CD4-positive, alpha-beta memory T cell (primary cell): ENCODE measurements at places on chromosomes 3 and 15.

GRCh38 chr3:191030491-191030890, 168.0 kb upstream of the GMNC start:
- no peak for DNase-seq

DNA sequence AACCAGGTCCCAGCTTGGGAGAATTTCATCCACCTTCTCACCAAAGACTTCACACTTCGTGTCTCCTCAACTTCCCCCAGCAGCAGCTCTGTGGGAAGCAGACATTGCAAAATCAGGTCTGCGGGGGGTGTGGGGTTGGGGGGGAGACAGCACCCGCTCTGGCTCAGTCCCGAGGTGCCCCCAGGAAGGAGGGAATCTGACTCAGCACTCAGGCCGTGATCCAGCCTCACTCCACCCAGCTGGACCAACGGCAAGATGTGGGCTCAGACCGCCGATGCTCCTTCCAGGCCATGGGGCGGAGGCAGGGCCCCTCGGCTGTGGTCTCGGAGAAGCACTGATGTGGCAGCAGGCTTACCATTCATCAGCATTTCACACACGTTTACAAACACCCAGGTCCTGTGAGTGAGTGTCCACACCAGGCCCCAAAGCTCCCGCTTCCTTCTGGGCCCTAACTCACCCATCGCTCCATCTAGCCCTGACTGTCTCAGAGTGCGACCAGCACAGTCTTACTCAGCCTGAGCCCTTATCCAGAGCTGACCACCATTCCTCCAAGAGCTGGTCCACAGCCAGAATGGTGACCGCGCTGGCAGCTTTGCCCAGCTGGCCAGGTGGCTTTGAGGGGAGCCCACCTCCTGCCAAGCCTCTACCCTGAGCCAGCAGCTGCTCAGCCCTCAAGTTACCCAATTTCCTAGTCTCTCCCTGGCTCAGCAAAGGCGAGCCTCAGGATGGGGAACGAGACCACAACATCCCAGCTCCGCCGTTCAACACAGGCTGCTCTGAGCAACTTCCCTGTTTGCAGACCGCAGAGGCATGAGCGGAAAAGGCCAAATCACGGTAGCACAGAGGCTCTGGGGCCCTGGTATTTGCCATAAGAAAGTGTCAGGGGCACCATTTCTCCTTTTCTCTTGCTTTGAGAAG, 3.3 kb downstream of the STAB1 start:
- DNase-seq, result no peak

DNA sequence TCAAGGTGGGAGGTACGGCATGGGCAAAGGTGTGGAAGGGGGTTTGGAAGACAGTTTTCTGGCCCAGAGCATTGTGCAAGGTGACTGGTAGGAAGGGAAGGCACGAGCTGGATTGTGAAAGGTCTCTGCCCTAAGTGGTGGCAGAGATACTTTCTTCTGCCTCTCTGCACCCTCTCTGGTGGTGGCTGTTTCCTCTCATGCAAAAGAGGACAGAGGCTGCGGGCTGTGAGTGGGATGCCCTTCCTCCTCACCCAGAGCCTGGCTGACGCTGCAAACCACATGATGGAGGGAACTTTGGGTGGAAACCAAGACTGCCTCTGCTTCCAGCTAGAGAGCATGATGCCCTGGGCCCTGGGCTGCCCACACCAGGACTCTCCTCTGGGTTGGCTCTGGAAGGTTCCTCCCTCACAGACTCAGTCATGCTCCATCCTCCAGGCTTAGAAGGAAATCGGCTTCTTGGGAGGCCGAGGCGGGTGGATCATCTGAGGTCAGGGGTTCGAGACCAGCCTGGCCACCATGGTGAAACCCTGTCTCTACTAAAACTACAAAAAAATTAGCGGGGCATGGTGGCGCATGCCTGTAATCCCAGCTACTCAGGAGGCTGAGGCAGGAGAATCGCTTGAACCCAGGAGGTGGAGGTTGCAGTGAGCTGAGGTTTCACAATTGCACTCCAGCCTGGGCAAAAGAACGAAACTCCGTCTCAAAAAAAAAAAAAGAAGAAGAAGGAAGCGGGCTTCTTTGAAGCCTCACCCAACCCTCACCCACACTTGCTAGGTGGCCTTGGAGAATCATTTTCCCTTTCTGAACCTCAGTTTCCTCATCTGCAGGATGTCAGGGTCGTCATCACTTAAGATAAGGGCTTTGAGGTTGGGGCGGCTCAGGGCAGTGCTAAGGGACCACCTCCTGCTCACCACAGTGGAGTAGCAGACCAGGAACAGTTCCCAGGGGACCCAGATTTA, 8.3 kb downstream of the PSTPIP1 start:
- DNase-seq, result peak; percentile 75

GRCh38 chr3:71062037-71062932, 521.2 kb downstream of the FOXP1 start:
- DNase-seq, result no peak

DNA sequence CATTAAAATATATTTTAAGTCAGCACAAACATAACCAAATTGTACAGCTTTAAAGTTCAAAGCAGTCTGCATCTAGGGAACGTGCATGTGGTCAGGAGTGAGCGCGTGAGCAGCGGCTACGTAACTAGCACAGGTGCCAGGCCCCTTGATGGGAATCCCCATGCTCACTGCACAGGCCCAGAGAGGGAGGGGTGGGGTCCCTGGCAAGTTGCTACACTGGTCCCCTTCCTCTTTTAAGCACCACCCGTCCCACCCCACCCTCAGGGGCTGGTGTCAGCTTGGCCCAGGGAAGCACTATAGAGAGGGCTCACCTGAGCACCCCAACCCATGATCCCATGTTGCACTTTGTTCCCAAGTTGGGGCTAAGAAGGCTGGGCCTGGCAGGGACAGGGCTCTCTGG, 835 bp upstream of the GMPPB start:
- DNase-seq, result peak; percentile 62

- DNase-seq, result no peak
Observed at GRCh38 chr15:84611631-84612030, 10.8 kb downstream of the ZSCAN2 start.

DNA sequence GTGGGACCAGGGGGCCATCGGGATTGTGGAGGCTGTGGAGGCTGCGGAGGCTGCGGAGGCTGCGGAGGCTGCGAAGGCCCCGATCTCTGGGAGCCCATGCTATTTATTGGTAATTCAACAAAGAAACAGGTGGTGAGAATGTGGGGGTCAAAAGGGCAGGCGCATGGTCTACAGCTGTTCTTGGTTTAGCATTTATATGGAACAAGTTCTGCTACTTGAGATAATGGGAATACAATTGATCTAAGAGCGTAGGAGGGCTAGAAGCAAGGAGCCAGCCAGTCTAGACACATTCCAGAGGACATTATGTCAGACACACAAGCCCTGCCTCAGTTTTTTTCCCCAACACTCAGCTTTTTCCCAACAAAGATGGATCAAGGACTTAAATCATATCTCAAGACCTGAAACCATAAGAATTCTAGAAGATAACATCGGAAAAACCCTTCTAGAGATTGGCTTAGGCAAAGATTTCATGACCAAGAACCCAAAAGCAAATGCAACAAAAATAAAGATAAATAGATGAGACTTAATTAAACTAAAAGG, 20.1 kb downstream of the C3orf80 start:
- no peak for DNase-seq

DNA sequence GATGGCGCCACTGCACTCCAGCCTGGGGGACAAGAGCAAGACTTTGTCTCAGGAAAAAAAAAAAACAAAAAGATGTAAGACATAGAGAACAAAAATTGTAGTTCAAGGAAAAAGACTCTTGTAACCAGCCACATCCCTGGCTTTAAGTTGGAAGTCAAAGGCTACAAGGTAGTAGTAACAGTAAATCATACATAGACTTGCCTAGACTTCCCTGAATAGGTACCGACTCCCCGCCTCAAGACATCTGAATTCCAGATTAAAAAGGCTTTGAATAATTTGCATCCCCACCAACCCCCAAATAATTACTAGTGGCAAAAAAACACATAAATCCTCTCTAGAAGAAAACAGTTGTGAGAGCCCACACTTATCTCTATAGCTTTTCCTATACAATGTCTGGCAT, 55.6 kb downstream of the INO80 start:
- DNase-seq, result no peak

- no peak for DNase-seq
Observed at GRCh38 chr3:5798809-5799208, 611.3 kb downstream of the EDEM1 start.

DNA sequence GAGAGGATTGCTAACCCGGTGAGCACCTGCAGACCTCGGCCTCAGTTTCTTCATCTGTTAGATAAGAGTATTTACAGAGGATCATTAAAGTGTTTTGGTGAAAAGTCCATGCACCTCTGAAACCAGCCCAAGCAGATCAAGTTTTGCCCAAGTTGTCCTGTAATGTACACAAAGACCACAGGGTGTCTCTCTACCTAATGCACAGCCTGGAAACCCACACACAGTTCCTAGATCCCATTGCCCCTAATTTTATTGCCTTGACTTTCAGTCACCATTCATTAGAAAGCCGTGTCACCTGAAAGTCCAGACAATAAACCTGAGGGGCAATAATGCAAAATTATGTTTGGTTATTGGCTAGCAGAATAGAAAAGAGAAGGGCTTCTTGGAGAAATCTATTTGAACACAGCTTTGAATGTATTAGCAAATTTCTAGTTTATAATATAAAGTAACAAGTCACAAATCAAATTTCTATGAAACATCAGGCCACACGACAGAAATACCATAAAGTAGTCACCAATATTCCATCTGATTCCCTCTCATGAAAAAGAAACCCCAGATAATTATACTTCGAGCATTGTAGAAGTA, 161.3 kb upstream of the SLC2A2 start:
- peak; percentile 25 for DNase-seq

- DNase-seq, result no peak
Observed at GRCh38 chr3:100971798-100972197, 21.4 kb downstream of the ABI3BP start.

DNA sequence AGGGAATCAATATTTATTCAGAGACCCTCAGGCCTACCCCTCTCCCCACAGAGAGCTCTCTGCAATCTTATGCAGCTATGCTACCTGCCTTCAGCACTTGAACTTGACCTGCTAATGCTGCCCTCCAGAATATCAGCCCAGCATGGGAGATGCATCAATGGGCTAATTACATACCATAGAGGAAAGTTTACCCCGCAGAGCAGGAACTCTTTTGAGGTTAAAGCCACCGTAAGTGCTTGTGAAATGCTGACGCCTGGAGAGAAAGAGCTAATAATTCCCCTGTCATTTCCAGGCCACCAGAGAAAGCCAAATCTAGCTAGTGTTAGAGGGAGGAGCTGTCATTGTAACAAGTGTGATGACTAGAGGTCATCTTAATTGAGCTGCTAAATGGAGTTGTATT, 127.5 kb downstream of the CHST2 start:
- DNase-seq, result no peak

DNA sequence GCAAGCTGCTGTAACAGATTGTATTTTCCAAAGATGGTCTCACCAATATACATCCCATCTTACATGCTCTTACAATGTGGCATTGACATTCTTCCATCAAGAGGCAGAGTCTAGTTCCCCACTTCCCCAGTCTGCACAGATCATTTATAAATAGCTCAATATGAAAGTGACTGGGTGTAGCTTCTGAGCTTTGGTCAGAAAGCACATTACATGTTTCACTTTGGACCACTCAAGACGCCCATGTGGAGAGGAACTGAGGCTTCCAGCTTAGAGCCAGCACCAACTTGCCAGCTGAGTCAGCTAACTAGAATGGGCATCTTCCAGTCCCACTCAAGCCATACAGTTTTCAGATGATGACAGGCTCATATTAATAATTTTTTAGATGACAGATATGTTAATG, 45.5 kb downstream of the GREM1 start:
- no peak for DNase-seq

- DNase-seq, result no peak
Observed at GRCh38 chr15:75532413-75533250, 46.5 kb downstream of the PTPN9 start.

DNA sequence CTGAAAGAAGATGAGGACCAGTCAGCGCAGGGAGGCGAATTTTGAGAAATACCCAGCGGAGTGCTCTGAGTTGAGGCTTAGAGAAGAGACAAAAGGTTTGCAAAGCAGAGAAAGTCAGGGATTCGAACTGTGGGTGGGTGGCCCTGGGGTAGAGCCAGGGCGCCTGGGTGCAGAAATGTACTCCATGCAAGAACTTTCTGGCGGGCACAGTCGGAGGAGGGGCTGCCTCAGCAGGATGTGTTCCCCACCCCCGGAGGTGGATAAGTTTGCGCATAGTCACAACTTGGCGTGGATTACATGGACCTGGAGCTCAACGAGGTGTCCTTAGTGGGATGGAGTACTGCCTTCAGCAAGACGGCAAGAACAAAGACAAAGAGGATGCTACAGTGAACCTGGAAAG, 117.3 kb upstream of the ALDH1A3 start:
- no peak for DNase-seq

DNA sequence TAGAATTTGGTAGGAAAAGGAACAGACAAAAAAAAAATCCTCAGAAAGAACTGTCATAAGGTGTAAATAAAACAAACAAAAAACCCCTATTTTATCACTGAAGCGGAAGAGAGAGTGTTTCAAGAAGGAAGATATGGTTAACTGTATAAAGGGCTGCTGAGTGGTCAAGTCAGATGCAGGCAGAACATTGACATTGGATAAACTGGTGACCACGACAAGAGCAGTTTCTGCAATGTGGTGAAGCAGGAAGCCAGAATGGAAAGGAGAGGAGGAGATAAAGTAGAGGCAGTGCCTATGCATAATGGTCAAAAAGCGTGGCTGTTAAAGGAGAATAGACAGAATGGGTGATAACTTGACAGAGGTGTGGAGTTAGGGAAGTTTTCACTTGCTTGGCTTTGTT, 75.3 kb downstream of the CYP19A1 start:
- DNase-seq, result no peak

GRCh38 chr3:107604057-107604822, 81.5 kb downstream of the BBX start:
- DNase-seq, result no peak

GRCh38 chr3:172622916-172623700, 87.8 kb downstream of the NCEH1 start:
- peak; percentile 37 for DNase-seq

- no peak for DNase-seq
Observed at GRCh38 chr15:67305506-67305905, 50.9 kb downstream of the IQCH start.

DNA sequence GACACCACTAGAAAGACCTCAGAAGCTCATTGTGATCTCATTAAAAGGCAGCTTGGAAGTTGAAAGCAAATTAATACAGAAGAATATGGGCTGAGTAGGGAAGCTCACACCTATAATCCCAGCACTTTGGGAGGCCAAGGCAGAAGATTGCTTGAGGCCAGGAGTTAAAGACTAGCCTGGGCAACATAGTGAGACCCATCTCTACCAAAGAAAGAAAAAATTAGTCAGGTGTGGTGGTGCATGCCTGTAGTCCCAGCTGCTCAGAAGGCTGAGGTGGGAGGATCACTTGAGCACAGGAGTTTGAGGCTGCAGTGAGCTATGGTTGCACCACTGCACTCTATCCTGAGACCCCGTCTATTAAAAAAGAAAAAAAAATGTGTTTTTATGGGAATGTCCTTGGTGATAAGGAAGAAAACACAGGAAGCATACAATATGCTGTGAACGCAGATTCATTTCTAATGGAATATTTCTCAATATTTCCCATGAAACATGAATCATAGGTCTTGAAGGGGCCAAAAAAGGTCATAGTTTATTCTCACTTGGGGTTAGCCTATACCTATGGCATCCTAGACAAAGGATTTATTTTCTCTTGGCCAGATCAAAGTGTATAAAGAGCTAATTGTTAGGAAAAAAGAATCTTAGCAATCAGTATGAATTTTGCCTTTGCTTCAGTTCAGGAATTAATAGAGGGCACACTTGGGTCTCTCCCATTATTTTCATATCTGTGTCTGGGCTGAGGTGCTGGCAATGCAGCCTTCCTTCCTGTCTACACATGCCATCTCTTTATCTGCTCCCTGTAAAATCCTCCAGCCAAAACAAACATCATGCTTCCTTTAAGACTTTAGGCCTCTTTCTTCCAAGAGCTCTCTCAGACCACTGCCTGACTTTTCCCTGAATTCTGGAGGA, 98.2 kb downstream of the FNDC3B start:
- DNase-seq, result no peak
